ENCODE measurements at places on chromosomes 11 and 22. TPM values are rescaled to one million over a fixed set of nuclear protein-coding genes. Genes with fewer than 3 reads are reported as not detected.
A peak's percentile ranks its signal among the peaks of the same experiment; 100 is the strongest.

DNA sequence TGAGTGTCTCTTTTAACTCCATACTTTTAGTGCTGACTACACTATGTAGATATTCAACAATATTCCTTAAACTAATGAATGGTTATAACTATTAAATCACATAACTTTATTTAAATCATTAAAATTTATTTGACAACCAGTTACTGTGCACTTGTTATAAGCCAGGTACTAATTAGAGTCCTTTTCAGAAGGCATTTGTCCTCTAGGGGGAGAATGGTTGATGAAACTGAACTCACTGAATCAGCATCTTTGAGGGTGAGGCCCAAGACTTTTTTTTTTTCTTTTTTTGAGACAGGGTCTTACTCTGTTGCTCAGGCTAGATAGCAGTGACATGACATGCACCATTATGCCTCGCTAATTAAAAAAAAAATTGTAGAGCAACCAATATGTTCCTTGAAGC is 515.6 kb upstream of the CCDC90B start:
- no peak overlapping the region for H3K4me3 ChIP-seq
- no peaks in the 10 kb centered on the region for H3K4me1 ChIP-seq
- no peak for DNase-seq

DNA sequence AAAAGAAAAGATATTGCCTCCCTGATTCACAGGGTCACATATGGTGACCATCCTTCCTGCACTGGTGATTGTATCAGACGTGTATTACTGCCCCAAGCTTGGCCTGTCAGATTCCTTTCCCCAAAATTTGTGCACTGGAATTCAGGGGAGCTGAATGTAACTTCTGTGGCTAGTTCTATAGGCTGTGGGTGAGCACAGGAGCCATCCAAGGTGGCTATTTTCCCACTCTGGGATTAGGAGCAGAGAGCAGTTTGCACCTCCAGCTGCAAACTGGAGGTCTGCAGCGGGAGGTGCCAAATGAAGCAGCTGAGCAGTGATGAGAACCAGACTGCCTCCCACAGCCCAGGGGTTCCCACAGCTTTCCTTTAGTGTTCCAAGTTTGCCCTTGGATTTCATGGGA is 124.2 kb upstream of the PITPNB start:
- H3K4me3 ChIP-seq: no peak overlapping the region
- no peak overlapping the region for H3K27ac ChIP-seq
- no peaks in the 10 kb centered on the region for H3K27me3 ChIP-seq
- H3K4me1 ChIP-seq: no peaks in the 10 kb centered on the region

GRCh38 chr11:15276621-15277020 is 161.9 kb downstream of the INSC start:
- no peak for DNase-seq
- peak overlapping the region; percentile 33 for H3K4me3 ChIP-seq
- H3K27ac ChIP-seq: no peak overlapping the region
- H3K4me1 ChIP-seq: peaks cover 19% of the 10 kb centered on the region
- peaks cover 2% of the 10 kb centered on the region for H3K27me3 ChIP-seq

DNA sequence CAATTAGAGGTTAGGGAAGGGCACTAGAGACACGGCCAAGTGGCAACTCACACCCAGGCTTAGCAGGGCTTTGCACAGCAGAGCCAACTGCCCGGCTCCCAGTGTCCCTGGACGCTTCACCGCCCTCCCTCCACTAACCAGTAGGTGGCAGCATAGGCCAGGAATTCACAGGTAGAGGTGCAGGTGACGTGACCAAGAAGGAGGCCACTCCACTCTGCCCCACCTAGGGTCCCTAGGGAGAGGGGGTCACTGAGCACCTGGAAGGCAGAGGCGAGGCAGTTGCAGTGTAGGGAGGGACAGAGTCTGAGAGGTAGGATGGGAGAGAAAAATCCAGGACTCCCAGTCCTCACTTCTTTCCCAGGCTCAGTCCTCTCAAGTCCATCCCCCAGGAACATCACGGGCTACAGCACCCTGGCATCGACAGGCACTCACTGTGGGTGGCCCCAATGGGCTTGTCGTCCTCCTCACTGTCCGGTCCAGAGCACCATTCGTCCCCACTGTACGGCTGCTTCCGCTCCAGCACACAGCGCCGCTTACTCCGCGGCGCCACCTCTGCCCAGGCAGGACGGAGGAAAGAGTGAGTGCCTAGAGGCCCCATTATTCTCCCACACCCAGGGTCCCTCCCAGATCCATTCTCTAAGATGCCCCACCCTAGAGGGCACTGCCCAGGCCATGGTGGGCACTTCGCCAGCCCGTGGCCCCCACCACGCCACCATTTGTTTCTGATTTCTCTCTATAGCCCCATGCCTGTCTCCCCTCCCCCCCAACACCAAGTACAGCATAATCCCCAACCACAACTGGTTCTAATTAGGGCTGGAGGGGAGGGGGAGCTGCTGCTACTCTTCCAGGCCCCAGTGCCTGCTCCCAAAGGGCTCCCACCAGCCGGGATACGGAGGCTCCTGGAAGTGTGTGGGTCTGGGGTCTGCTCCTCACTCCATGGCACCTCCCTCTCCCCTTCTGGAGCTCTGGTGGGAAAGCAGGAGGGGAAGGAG is 18.4 kb downstream of the BCL9L start:
- H3K27ac ChIP-seq: peak overlapping the region; percentile 92
- peaks cover 6% of the 10 kb centered on the region for H3K36me3 ChIP-seq
- peaks cover 52% of the 10 kb centered on the region for H3K4me1 ChIP-seq
- no peaks in the 10 kb centered on the region for H3K27me3 ChIP-seq
- H3K4me3 ChIP-seq: peak overlapping the region; percentile 60

DNA sequence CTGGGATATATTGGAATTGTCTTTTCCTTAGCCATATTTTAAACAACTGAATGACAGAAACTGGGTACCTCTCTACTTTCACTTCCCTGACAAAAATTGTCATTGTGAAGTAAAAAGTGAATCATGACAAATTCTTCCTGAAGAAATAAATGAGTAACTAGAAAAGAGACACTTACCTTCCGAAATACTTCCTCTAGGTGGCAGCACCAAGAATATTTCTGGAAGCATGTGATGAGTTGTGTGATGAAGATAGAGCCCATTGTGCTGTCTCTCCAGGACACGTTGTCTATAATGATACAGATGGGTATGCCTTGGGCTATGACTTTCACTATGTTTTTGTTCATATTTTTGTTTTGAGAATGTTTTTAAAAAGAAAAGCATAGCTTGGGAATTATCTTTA is 21.5 kb downstream of the CASP4 start:
- DNase-seq: no peak
- no peak overlapping the region for H3K4me3 ChIP-seq
- no peaks in the 10 kb centered on the region for H3K4me1 ChIP-seq
- H3K27me3 ChIP-seq: no peaks in the 10 kb centered on the region
- H3K27ac ChIP-seq: no peak overlapping the region

GRCh38 chr22:42811459-42811858 is 45.6 kb downstream of the ARFGAP3 start:
- DNase-seq: peak; percentile 21
- no peak overlapping the region for H3K27ac ChIP-seq
- peaks cover 57% of the 10 kb centered on the region for H3K36me3 ChIP-seq

Gene SLC17A6
- not detected for total RNA-seq

Gene FZD4
- 14.5 TPM for total RNA-seq
